ENCODE measurements at places on chromosomes 6 and 20. TPM values are rescaled to one million over a fixed set of nuclear protein-coding genes. Genes with fewer than 3 reads are reported as not detected.

GRCh38 chr20:25011831-25012241 is 19.3 kb upstream of the APMAP start:
- DNase-seq, result no peak
- no peaks in the 10 kb centered on the region for H3K36me3 ChIP-seq
- H3K4me1 ChIP-seq, result no peaks in the 10 kb centered on the region
- H3K4me3 ChIP-seq, result no peak overlapping the region

- H3K36me3 ChIP-seq, result no peaks in the 10 kb centered on the region
- H3K27me3 ChIP-seq, result no peaks in the 10 kb centered on the region
- DNase-seq, result no peak
- H3K4me3 ChIP-seq, result no peak overlapping the region
- no peak overlapping the region for H3K27ac ChIP-seq
- H3K4me1 ChIP-seq, result peaks cover 5% of the 10 kb centered on the region
These were observed 104.8 kb downstream of the ARID1B start for GRCh38 chr6:156881687-156882629.

GRCh38 chr6:92468066-92468465 is 951.3 kb downstream of the EPHA7 start:
- H3K4me1 ChIP-seq, result no peaks in the 10 kb centered on the region
- no peaks in the 10 kb centered on the region for H3K27me3 ChIP-seq
- DNase-seq, result no peak
- H3K27ac ChIP-seq, result no peak overlapping the region
- no peaks in the 10 kb centered on the region for H3K36me3 ChIP-seq
- no peak overlapping the region for H3K4me3 ChIP-seq

The TPD52L1 gene
- 16.9 TPM for total RNA-seq

The C4B gene
- 19.4 TPM for total RNA-seq

Data from colonic mucosa (tissue), 4 donors.